Chondrocyte (in vitro differentiated cells): ENCODE measurements at places on chromosomes 7 and 10.
A peak's percentile ranks its signal among the peaks of the same experiment; 100 is the strongest.

- no peak for DNase-seq
Measured at GRCh38 chr7:155020996-155021395, 18.1 kb upstream of the PAXIP1 start.

DNA sequence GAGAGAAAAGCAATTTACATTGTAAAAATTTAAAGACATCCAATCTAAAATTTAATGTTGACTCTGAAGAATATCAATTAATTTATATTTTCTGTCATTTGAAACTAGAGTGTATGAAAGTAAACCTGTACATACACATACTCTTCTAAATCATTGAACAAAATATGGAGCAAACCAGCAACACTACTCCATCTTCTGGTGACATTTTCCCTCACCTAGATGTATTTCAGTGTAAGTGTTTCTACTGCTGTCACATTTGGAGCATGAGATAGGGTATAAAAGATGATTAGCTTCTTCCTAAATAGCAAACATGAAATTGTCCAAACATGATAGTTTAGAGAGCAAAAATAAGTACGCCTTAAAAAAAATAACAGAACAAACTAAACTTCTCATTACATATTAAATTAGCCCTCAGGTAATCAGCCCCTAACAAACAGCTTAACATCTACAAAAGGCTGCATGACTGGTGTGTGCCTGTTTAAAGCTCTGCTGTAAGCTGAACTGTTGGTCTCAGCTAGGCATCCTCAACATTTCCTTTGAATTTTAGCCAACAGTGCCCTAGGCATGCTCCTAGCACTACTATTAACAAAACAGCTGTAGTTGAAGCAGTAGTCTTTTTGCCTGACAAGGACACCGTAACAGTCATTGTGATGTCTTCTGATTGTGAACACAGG, 189.8 kb downstream of the CTNNA3 start:
- DNase-seq: no peak

- DNase-seq: peak; percentile 89
Measured at GRCh38 chr10:132459301-132460003, 62.5 kb downstream of the PWWP2B start.

- DNase-seq: no peak
Measured at GRCh38 chr10:98374217-98374985, 40.6 kb downstream of the PYROXD2 start.

DNA sequence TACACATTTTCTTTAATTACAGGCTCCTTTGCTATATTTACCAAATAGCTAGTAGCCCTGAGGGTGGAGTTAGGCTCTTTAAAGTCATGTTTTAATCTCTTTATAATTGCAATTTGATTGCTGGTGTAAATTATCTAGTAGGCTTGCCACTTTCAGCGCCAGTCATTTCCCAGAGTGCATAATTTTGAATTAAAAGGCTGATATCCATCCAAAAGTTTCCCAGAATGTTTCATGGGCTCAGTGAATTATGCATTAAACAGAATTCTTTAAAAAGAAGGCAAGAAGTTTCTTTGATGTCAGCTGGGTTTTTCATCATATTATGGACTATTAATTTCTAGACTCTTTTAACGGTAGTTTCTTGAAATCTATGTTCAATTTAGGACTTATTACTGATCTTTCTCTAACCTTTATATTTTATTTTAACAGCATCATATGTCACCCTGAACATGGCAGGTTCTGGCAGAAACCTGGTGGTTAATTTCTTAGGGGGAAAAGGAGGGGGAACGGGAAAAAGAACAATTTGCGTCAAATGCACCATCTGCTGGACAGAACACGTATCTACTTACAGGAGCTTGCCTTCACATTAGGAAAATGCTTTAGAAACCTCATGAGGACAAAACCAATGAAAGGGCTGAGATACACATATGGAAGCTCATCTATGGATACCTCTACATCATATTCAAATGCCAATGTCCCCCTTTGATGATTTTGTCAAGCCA, 171.1 kb downstream of the GRM3 start:
- no peak for DNase-seq

- DNase-seq: no peak
Measured at GRCh38 chr10:27500886-27501285, 3.2 kb upstream of the RAB18 start.

DNA sequence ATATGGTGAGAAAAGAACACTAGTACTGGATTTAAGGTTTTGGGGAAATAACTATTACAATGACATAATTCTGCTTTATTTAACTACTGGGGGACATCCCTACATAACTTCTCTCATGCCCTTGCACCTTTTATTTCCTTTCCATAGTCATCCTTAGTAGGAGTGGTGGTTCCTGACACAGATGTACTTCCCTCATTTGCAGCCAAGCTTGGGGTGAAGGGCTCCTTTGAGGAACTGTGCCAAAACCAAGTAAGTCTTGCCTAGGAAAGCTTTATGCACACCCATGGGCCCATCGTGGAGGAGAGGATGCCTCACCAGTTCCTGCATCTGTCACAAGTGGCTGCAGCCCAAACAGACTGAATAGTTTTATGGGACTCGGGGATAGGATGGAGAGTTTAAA, 20.6 kb downstream of the ZDHHC6 start:
- no peak for DNase-seq

DNA sequence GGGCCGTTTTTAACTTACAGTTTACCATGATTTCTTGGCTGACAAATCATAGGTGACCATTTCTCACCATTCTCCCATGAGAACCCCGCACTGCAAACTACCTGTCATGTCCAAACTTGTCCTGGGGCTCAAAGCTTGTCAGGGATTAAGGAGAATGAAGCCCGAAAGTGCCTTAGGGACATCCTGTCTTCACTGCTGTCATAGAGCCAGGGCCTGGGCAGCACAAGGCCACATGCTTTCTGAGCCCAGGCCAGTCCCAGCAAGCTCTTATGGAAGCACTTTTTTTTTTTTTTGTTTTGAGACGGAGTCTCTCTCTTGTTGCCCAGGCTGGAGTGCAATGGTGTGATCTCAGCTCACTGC, 33.9 kb downstream of the CCM2 start:
- DNase-seq: peak; percentile 11

DNA sequence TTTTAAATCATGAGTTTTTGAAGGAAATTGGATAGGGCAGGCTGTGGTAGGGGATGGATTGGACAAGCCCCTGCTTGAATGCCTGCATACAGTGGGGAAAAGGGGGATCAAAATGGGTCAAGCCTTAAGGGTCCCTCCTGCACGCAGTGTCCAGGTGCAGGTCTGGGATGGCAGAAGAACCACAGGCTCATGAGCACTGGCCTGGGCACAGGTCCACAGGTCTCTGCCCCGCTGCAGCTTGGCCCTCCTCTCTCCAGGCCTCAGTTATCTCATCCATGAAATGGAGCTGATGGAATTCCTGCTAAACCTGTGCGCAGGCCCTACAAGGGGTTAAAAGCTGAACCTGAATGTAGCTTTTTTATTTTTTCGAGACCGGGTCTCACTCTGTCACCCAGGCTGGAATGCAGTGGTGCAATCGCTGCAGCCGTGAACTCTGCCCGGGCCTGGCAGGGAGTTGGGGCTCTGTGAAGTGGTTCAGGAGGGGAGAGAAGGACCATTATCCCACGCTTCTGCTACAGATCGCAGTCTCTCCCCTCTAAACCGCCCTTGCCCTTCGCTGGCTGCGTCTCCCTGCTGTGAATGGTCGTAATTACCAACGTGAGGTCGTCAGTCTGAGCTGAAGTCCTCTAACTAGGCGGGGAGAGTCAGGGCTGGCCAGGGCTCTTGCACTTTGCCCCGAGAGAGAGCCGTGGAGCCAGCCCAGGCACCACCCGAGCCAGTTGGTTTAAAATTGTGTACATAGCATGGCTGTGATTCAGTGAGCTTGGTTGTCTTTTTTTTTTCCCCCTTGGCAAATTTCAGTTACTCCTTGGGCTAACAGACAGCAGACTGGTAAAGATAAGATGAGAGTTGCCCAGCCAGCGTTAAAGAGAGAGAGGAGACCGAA, 77.5 kb upstream of the GTF2I start:
- DNase-seq: no peak

DNA sequence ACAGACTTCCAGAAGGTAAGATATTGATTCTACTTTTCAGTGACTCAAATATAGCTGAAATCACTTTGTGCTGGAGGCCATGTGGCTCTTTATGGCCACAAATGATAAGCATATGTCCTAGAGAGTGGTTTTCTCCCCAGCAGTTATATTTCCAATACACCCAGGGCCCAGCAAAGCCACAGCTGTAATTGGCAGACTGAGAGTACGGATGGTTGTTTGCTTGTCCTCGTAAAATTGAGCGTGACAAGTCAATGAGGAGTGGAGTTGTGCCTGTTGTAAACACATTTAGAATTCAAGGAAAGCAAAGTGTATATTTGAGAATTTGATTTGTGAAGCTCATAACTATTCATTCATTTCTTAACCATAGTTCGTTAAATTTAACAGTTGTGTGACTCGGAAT, 201.8 kb downstream of the LHFPL3 start:
- DNase-seq: no peak

DNA sequence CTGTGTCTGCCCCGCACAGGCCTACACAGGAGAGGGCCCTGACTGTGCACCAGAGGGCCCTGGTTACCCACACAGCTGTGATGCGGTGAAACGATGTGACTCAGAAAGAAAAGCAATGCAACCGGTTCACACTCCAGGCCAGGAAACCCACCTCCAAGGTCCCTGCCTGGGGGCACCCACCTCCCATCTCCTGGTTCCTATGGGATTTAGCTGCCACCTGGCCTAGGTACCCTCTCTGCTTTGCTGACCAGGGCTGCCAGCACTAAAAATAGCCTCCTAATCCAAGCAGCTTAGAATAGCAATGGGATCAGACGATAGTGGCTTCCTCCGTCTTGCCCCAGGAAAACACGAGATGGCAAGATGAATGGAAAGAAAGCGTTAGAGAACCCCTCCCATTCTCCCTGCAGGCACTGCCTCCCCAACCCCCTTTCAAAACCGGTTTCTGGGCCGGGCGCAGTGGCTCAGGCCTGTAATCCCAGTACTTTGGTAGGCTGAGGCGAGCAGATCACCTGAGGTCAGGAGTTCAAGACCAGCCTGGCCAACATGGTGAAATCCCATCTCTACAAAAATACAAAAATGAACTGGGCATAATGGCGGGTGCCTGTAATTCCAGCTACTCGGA, 12.4 kb downstream of the RBP3 start:
- DNase-seq: peak; percentile 41

- DNase-seq: no peak
Measured at GRCh38 chr7:17887286-17887685, 53.0 kb downstream of the SNX13 start.

GRCh38 chr10:35433851-35434426, 97.6 kb downstream of the CCNY start:
- no peak for DNase-seq

GRCh38 chr10:104931612-104932134, 290.6 kb downstream of the SORCS3 start:
- DNase-seq: no peak

- no peak for DNase-seq
Measured at GRCh38 chr7:144854839-144855424, 19.1 kb upstream of the TPK1 start.

- no peak for DNase-seq
Measured at GRCh38 chr10:98012644-98013043, 17.8 kb downstream of the CRTAC1 start.

GRCh38 chr7:48635796-48636195, 288.6 kb upstream of the CDC14C start:
- DNase-seq: no peak

- no peak for DNase-seq
Measured at GRCh38 chr7:138952791-138953190, 28.4 kb downstream of the KIAA1549 start.

DNA sequence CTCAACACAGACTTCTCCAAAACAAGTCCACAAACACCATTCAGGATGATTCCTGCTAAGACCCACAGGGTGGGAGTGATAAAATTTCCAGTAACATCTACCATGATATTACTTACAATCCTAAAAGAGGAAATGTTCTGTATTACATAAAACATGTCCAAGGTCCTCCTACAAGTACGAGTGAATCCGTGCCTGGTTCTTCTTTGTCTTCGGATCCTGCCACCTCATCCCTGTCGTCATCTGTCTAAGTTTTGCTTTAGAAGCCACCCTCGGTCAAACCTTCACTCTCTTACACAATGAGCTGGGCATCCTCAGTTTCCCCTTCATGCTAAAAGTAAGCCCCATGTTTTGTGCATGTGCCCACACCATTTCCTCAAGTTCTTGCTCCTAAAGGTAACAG, 279.0 kb downstream of the KCNMA1 start:
- no peak for DNase-seq

DNA sequence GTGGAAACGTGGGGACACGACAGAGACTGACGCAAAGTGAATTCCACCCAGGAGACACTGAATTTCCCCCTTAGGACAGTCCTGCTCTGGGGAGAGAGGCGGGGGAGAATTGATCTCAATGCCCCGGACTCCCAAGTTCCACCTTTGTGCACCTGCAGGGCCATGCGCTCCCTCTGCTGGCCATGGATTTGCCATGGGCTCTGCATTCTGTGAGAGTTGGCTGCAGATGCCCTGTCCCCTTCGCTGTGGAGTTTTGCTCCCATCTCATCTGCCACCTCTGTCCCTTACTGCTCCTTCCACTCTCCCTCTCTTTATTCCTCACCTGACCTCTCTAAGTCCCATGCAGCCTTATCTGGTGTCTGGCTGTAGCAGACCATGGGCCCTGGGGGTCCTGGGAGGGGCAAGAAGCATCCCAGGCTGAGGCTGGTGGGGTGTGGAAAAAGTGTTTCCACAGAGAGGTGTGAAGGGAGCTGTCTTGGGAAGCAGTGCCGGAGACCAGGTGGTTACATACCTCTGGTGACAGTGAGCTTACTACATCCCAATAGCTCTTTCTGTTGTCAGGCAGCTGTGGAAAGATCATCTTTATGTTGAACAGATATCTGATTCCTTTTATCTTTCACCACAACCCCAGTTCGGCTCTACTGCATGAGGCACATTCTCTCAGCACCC, 14.3 kb downstream of the GHRHR start:
- no peak for DNase-seq

DNA sequence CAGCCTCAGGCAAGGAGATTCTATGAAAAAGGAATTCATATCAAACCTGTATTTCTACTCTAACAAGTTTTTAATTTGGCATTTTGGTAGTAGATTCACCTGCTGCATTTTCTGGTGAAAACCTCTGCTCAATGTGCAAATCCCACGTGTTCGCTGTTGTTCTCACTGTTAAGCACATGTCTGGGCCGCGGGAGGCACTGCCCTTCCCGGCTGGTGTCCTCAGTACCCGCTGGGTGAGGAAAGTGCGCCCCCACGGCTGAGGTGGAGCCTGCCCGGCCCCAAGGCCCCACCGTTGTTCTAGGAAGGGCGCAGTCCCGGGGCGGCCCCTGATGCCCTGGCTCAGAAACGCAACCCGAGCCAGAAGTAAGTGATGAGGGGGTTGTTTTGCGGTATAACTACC, 193.4 kb upstream of the VWC2 start:
- no peak for DNase-seq

GRCh38 chr7:113092762-113093161, 6.1 kb upstream of the GPR85 start:
- DNase-seq: no peak

- DNase-seq: no peak
Measured at GRCh38 chr7:66055321-66055956, 20.2 kb upstream of the ASL start.

- no peak for DNase-seq
Measured at GRCh38 chr10:31958856-31959255, 30.2 kb upstream of the ARHGAP12 start.

GRCh38 chr7:16548428-16548827, 21.8 kb downstream of the LRRC72 start:
- no peak for DNase-seq

- DNase-seq: no peak
Measured at GRCh38 chr10:80320377-80320776, 30.9 kb upstream of the MAT1A start.
